H7 (cell line): ENCODE measurements at places on chromosomes 1 and 21. TPM values are rescaled to one million over a fixed set of nuclear protein-coding genes. Genes with fewer than 3 reads are reported as not detected.

- no peak for DNase-seq
Measured at GRCh38 chr1:76109404-76109803, 34.9 kb downstream of the ST6GALNAC3 start.

DNA sequence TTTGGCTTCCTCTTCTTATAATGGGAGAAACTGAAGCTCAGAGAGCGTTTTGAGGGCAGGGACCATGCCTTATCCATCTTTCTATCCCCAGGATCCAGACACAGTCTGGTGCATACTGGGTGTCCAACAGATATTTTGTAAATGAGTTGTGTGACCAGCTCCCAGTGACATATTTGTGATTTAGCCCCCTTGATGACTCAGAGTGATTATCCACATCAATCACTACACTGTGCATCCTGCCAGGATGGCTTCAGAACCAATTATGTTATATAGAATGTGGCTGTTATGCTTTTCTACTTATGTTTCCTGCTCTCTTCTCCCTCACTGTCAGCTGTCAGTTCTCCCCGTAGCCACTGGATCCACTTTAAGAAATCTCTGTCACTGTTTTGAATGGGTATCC lies 11.3 kb downstream of the OLFML3 start:
- no peak for DNase-seq

GRCh38 chr1:199122532-199123311 lies 483.9 kb downstream of the PTPRC start:
- no peak for DNase-seq

- no peak for DNase-seq
Measured at GRCh38 chr1:171988243-171988885, 147.1 kb downstream of the DNM3 start.

DNA sequence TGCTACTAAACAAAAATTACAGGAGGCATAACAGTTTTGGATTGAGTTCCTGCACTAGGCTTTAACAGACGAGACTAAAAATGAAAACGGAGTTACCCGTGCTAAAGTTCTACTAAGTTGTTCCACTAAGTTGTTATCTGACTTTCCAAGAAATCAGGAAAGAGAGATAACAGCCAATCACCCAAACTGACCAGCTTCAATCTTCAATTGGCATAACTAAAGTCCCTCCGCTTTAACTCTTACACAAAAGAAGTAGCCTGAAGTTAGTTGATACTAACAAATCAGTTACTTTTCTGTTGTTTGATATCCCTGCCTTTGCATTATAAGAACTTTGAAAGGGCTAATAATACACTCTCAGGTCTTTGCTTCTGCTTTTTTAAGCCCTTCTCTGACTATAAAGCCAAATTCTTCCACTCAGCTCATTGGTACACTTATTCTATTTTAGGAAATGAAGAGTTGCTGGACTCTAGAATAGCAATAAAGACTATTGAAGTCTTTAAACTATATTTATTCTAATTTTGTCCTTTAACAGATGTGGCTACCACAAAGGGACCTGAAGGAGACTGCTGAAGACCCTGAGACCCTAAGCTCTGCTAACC lies 61.3 kb downstream of the TESK2 start:
- no peak for DNase-seq

GRCh38 chr21:42532466-42533181 lies 19.0 kb downstream of the SLC37A1 start:
- no peak for DNase-seq

DNA sequence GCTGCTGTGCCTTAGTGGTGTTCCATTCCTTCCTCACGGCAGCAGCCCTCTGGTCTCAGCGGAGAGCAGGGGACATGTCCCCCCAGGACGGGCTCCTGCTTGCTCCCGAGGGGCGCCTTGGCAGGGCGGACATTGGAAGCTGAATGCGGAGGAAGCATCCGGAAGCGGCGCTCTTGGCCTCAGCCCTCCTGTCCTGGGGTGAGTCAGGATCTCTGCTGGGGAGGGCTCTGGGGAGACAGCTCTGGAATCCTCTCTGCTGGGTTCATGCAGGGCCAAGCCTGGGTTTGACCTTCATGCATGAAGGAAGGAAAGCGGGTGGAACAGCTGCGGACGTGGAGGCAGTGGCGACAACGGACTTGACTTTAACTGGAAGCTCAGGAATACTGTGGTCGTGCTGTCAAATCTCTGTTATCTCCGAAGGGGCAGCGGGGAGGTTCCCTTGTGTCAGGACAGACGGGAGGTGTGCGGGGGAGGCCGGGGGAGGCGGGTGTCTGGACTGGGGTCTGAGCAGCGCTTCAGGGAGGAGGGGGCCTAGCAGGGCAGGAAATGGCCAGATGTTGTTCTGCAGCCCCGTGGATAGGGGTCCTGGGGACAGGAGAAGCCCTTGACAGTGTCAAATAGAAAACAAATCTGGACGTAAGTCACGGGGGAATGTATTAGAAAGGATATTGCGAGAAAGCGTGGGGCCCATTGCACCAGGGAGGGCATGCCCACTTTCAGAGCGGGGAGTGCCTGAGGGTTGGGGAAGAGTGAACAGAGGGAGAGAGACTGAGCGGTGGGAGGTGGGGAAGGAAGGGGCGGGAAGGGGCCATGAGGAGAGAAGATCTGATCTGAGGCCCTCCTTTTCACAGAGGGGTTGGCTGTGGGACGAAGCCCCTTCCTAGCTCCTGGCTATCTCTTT lies 26.6 kb downstream of the CRYAA start:
- peak; percentile 51 for DNase-seq

GRCh38 chr1:36511804-36512798 lies 29.4 kb upstream of the CSF3R start:
- DNase-seq = no peak

- DNase-seq = peak; percentile 93
Measured at GRCh38 chr1:21647431-21648351, 21.5 kb downstream of the RAP1GAP start.

DNA sequence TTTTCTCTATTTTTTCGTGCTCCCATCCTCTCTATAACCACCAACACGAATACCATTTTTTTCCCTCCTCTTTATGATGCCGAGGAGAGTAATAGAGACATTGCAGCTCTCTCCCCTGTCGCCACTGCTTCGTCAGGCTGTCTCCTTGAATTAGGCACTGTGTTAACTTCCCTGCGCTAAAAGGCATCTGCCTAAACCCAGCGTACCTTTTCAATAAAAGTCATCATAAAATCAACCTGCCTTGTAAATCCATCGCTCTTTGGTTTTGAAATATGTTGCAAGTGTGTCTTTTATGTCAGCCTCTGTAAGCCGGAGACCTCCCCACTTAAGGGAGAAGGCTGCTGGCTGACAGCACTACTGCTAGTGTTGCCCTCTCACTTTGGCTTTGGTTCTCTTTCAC lies 8.7 kb downstream of the RNF220 start:
- no peak for DNase-seq

DNA sequence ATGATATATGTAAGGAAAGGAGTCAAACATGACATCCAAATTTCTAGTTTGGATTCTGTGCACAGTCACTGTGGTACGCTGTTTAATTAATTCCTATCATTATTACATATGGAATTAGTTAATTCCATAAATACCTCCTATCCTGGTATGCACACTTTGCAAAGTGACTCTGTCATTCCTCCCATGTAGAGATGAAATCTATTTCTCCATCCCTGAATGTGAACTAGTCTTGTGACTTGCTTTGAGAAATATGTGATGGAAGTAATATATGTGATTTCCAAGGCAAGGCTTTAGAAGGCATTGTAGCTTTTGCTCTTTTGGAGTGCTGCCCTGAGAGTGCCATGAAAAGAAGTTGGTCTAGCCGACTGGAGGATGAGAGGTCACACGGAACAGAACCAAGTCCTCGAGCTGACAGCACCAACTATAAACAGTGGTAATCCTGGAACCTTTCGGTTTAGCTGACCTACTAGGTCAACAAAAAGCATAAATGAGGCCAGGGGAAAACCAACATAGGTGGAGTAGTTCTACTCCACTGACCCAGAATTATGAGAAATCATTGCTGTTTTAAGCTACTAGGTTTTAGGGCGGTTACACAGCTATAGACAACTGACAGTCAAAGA lies 1.5 kb downstream of the SELENOF start:
- no peak for DNase-seq

The LRRC3 gene
- 3.8 and 4.6 TPM in 2 replicates for total RNA-seq

The BARHL2 gene
- total RNA-seq = not detected in 2 replicates

The PLA2G2F gene
- total RNA-seq = not detected in 2 replicates

The FCRL1 gene
- not detected in 2 replicates for total RNA-seq

The ACOT11 gene
- total RNA-seq = 5.0 and 5.4 TPM in 2 replicates

The IQCC gene
- 8.3 and 8.7 TPM in 2 replicates for total RNA-seq

The PPFIA4 gene
- total RNA-seq = 3.1 and 7.4 TPM in 2 replicates

The C4BPA gene
- total RNA-seq = not detected in 2 replicates

The FCRL4 gene
- not detected in 2 replicates for total RNA-seq

The KPRP gene
- total RNA-seq = not detected in 2 replicates

The CLCNKA gene
- 0.10 and 0.85 TPM in 2 replicates for total RNA-seq
